Activated naive CD4-positive, alpha-beta T cell treated with anti-CD3 and anti-CD28 coated beads, Interleukin-2, amount 50 U/mL, for 72 hours (primary cell): ENCODE measurements at places on chromosomes 6 and 20.
A peak's percentile ranks its signal among the peaks of the same experiment; 100 is the strongest.

DNA sequence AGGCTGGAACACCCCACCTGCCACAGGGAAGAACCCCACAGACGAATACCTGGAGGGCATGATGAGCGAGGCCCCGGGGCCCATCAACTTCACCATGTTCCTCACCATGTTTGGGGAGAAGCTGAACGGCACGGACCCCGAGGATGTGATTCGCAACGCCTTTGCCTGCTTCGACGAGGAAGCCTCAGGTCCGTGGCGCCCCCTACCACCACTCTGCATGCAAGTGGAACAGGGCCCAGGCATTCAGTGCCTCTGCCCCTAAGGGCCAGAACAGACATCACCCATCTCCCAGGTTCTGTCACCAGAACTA, 6.6 kb downstream of the MYL9 start:
- no peak for DNase-seq

- no peak for DNase-seq
Observed at GRCh38 chr6:44094403-44095242, 32.6 kb downstream of the MRPL14 start.

DNA sequence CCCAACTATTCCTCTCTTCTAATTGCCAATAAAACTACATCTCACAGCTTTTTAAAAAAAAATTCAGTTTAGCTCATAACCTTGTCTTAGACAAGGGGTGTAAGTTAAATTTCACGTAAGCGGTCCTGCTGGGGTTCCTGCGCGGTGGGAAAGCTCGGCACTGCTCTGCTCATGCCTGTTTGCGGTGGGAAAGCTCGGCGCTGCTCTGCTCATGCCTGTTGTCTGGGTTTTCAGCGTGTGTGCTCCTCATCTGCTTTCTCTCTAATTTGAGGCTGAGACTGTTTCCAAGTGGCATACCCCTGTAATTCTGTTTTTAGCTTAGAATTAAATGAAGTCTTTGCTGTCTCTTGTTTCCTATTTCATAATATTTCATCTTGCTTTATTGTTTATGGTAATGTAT, 18.6 kb downstream of the ARID1B start:
- no peak for DNase-seq

DNA sequence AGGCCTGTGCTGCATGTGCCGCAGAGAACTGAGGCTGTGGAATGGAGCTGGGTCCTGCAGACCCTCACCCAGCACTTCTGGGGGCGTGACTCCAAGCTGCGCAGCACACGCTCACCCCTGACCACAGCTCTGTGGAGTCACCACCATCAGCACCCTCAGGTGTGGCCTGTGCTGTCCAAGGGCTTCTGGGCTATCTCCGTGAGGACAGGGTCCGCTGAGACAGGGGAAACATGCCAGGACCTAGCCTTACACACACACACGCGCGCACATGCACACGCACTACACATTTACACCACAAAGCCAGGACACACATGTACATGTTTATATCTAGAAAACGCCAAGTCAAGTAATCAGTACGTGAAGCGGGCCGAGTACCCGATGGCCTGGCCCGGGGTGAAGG, 26.8 kb upstream of the TCFL5 start:
- no peak for DNase-seq

DNA sequence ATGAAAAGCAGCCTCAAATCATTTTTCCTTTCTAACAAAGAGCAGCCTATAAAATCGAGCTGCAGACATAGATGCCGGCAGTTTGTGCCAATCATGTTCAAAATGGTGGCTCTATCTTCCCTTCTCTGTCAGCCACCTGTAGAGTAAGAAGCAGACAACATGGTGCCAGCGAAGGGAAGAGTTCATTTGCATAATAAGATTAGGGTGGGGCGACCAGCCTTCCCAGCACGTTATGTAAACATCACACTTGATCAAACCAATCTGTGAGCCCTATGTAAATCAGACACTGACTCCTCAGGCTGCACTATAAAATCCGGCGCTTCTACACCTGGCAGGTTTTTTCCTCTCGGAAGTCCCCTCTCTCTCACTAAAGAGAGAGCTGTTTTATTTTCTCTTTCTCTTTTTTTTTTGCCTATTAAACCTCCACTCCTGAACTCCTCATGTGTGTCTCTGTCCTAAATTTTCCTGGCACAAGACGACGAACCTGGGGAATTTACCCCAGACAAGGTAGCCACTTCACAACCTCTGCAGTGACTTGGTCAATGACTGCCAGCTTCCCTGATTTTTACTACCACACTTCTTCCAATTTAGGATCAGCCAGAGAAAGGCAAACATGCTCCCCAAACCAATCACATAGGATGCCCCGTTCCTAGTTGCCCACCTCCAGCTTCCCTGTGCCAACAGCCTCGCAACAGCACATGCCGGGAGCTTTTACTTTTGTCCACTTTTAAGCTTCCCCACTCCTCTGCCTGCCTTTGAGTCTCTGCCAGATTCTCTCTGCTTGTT, 12.9 kb downstream of the TPMT start:
- DNase-seq = no peak

GRCh38 chr20:18541741-18542140, 25.5 kb upstream of the SMIM26 start:
- no peak for DNase-seq

GRCh38 chr6:13796781-13797180, 17.6 kb downstream of the MCUR1 start:
- no peak for DNase-seq

DNA sequence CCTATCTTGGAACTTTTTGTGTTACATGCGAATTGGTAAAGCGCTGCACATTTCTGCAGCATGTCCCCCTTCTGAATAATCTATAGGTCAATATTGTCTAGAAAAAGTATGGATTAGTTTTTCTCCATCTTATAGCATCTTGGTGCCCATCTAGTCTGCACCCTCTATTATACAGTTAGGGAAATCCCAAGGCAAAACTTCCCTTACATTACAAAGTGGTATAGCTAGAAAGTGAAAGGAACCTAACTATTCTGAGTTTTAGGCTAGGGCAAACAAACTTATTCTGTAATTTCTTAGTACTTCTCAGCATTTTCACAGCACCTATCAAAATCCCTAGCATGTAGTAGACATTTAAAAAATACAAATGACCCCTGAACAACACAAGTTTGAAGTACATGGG, 133.5 kb upstream of the CCDC28A start:
- DNase-seq = no peak

DNA sequence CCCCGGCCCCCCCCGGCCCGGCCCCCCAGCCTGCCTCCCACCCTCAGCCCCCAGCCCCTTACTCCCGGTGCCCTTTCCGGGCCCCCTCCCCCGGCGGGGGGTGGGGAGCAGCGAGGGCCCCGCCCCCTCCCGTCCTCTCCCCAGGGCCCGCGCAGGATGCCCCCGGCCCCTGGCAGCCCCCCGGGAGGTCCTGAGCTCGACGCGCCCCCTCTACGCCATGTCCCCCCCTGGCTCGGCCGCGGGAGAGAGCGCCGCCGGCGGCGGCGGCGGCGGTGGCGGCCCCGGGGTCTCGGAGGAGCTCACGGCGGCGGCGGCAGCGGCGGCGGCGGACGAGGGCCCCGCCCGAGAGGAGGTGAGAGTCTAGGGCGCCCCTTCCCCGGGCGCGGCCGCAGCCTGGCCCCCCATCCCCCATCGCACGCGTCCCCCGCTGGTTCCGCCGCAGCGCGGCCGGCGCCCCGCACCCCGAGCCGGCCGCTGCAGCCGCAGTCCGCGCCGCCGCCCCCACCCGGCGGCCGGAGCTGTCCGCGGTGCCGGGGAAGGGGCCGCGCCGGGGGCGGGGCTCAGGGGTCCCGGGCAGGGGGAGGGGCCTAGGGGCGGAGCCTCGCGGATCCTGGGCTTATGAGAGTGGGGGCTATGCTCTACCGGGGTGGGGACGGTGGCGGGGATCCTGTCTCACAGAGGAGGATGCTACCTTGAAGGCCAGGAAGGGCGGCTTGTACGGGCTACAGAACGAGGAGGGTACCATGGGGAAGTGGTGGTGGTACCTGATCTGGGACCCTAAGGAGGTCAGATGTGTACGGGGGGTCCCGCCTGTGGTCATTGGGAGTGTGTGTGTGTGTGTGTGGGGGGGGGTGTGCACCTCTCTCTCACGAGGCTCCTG, 516 bp downstream of the TMEM151B start:
- no peak for DNase-seq

DNA sequence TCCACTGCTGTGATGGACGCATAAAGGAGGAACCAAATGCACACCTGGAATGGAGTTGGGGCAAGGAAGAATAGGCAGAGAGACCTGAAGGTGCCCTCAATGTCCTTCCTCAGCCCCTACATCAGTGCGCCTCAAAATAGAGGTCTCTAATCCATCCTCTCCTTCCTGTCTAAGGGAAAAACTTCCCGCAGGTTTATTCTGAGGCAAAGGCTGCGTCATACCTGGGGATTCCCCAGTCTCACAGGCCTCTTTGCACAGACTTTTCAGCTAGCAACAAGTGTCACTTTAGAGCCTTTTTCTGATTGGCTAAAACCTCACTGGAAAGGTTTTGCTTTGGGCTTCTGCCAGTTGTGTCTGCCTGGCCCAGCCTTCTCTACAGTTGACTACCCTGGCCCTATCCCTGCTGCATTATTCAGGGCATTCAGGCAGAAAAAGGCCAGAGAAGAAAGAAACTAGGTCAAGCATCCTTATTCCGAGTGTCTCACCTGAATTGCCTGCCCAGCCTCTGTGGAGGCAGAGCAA, 1.8 kb upstream of the HLA-DQB1 start:
- DNase-seq = no peak

- no peak for DNase-seq
Observed at GRCh38 chr6:45265246-45265645, 62.9 kb upstream of the RUNX2 start.

- no peak for DNase-seq
Observed at GRCh38 chr6:101705866-101706265, 312.4 kb downstream of the GRIK2 start.

- DNase-seq = no peak
Observed at GRCh38 chr6:32609391-32609730, 19.7 kb upstream of the HLA-DRB1 start.

DNA sequence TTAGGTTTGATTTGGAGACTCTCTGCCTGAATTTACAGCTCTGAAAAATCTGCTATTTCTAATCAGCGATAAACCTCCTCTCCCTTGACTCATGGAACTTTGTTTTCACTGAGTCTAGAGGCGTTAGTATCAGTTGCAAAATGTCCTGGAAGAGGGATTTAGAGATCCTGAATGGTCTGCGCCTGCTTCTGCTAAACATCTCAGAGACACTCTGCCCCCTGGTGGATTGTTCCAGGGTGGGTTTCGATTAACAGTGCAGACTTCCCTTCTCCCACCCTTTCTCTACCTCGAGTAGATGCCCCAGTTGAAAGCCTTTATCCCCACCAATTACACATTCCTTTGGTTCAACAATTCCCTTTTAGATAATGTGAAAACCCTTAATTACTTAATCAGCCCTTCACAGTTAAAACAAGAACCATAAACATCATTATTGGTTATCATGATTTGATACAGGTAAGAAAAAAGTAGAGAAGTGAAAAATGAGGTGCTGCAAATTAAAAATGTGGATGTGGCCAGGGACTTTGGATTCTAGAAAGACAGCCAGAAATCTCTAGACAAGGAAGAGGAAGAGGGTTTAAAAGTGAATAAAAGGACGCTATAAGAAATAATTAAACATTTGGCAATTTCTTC, 5.5 kb downstream of the HTR1B start:
- DNase-seq = peak; percentile 38

- no peak for DNase-seq
Observed at GRCh38 chr6:128648022-128648598, 127.7 kb upstream of the PTPRK start.

DNA sequence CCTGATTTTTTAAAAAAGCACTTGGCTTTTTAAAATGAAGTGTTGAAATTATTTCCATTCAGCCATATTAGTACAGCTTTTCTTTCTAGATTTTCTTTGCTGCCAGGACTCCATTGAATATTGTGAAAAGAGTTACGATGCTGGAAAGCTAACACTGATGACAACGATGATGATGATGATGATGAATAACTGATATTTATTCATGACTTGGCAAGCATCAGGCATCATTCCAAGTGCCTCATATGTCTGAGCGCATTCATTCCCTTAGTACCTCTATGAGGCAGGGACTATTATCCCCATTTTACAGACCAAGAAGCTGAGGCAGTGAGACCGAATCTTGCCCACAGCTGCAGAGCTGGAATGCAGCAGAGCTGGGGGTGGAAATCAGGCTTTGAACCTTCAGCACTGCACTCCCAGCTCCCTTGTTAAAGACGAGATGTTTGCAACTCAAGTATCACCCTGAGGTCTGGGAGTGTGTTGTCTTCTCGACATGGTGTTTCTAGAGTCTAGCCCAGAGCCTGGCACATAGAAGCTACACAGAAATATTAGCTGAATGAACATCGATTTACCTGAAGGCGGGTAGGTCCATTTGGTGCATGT, 85.5 kb upstream of the FRMD1 start:
- no peak for DNase-seq

GRCh38 chr20:22941550-22941949, 93.6 kb upstream of the SSTR4 start:
- no peak for DNase-seq

DNA sequence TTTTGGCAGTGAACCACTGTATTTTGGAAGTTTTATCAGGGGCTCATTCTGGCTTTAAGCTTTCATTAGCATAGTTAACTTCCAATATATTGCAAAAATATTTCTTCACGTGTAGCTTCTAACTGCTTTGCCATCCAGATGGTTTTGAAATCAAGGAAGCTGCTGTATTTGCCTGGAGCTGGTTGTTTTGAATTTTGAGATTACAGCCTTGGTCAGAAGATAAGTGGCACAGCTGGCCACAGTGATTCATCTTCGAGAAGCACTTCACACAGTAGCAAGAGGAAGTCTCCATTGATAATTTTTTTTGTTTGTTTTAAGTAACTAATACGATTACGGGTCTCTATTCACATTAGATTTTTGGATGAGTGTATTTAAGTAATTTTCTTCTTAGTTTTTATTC, 3.8 kb downstream of the APCDD1L start:
- DNase-seq = no peak
